ENCODE measurements at places on chromosomes 3 and 15.
A peak's percentile ranks its signal among the peaks of the same experiment; 100 is the strongest.

DNA sequence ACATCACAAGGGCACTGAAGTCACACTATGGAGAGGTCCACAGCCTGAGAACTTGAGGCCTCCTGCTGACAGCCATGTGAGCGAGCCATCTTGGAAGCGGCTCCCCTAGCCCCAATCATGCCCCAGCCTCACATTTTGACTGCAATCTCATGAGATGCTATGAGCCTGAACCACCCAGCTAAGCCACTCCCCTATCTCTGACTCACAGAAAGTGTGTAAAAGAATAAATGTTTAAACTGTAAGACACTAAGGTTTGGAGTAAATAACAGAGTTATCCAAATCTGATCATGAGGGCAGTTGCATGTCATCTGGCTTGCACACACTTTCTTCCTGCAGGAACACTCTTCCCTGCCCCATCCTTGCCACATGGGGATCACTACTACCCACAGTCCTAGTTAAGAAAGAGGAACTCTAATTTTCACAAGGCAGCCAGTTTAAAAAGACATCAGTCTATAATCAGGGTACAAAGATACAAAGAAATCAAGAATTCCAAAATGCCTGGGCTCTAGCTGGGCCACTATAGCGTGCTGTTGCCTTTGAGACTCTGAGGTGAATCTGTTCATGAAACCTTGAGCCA, 494.2 kb downstream of the FOXP1 start:
- no peak for DNase-seq

DNA sequence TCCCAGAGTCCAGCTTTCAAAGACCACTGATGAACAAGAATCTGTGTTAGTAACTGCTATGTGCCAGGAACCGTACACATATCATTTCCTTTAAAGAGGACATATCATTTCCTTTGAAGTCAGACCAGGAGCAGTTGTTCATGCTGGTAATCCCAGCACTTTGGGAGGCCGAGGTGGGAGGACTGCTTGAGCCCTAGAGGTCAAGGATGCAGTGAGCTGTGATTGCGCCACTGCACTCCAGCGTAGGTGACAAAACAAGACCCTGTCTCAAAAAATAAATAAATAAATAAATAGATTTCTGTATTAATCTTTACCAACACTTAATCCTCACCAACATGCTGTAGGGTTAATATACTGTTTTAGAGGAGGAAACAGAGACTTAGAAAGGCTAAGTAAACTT, 23.9 kb upstream of the CDV3 start:
- DNase-seq: no peak

GRCh38 chr3:64131725-64132469, 93.4 kb downstream of the PRICKLE2 start:
- DNase-seq: no peak

GRCh38 chr3:172751175-172751704, 714 bp downstream of the ECT2 start:
- no peak for DNase-seq

DNA sequence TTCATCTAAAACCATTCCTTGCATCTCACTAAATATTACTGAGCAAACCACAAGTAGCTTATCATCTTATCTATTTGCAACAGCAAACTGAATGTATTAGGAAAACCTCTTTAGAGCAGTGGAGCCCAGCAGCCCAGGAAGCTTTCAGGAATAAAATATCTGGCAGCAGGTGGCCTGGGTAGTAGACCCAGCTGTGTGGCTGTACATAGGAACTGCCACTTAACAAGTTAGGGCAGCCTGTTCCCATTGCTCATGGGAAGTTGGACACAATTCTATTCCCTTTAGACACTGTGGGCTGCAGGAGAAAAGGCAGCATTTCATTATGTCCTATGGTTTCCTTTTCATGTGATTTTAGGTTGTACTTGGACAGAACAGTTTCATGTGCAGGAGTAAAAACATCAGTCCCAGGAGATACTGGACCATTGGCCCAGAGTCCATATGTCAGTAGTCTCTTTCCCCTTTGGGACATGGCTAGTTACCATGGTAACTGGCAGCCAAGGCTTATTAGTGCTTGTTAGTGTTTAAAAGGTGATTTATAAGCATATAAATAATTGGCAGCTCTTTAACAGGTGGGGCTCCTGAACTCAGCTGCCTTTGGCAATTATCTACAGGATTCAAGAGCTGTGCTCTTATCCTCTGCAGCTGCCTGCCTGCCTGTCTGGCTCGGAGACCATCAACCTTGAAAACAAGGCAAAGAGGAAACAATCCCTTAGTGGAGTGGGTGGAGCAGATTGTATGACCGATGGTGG, 28.9 kb upstream of the LSAMP start:
- DNase-seq: peak; percentile 92

GRCh38 chr3:56725175-56725574, 42.1 kb upstream of the TASOR start:
- DNase-seq: no peak

DNA sequence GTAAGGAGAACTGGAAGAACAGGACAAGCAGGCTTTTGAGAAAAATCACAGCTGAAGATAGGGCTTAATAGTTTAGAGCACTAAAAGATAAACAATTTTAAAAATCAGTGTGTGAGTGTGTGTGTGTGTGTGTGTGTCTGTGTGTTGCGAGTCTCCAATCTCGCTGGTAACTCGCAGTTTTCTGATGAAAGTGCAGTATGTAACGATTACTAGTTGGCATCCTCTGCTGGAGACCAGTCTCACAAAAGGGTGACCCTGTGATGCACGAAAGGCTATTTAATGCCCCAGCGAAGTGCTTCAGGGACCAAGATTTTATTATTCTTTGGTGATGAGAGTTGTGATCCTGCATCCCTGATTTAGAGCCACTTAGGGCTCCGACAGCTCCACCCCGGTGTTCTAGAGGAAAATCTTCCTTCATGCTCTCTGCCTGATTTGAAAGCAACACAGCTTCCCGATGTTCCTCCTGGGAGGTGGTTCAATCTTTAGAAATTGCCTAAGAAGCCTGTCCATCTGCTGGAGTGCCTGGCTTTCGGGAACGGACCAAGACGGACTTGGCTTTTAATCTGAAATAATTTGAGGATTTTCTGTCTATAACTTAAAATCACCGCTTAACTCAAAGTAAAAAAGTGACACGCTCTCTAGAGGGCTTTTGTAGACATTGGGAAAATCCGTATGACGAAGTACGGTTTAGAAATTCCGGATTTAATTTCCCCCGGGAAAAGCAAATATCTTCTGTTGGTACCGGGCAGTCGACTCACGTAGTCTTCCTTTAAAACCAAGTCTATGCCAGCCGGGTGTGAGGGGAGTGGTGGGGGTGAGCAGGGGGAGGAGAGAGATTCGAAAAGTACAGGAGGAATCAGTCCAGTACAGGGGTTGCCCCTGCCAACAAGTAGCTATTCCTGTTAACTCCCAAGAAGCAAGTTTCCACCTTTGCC, 1.1 kb upstream of the ALCAM start:
- DNase-seq: peak; percentile 9

GRCh38 chr3:117610156-117610555, 900.6 kb downstream of the TUSC7 start:
- peak; percentile 8 for DNase-seq

- DNase-seq: no peak
Observed at GRCh38 chr3:71629711-71630110, 46.2 kb upstream of the FOXP1 start.

DNA sequence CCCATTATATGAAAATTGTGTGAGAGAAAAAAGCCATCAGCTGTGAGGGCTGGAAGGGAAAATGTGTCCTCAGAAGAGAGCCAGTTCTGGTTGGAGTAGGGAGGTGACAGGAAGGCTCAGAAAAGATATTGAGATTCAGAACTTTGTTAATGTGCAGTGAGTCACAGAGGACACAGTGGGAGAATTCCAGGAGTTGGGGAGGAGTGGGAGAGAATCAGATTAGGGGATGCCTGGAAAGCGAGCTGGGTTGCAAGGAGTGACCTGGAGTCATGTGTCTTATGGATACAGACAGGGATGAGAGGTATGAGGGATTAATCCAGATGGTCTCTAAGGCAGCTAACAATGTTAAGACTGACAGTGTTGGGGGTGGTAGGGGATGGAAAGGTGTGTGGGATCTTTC, 67.5 kb downstream of the CHST2 start:
- DNase-seq: no peak

DNA sequence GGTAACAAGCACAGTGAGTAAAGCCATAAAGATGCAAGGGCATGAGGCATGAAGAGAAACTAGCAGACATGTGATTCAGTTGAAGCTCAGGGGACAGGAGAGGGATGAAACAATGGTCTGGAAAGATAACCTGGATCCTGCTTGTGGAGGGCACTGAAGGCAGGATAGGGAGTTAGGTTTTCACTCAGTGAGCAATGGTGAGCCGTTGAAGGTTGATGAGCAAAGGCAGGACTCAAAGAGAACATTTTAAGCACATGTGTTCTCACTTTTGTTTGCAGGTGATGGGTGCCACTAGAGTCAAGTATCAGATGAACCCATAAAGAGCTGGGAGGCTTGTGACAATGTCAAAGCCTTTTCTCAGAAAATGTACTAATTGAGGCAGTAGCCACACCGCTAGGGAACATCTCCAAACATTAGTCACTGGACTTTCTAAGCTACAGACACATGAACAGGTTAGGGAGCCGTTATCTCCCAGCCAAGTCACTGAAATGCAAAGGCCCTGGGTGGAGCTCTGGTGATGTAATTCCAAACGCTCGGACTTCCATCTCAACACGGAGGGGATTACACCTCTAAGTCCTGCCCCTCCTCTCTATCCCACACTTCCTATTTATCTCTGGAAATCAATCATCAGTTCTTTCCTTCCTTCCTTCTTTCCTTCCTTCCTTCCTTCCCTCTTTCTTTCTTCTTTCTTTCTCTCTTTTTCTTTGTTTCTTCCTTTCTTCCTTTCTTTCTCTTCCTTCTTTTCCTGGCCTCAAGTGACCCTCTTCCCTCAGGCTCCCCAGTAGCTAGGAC, 22.7 kb downstream of the KLHL6 start:
- DNase-seq: no peak

- no peak for DNase-seq
Observed at GRCh38 chr15:100898152-100898490, 18.5 kb downstream of the ALDH1A3 start.

DNA sequence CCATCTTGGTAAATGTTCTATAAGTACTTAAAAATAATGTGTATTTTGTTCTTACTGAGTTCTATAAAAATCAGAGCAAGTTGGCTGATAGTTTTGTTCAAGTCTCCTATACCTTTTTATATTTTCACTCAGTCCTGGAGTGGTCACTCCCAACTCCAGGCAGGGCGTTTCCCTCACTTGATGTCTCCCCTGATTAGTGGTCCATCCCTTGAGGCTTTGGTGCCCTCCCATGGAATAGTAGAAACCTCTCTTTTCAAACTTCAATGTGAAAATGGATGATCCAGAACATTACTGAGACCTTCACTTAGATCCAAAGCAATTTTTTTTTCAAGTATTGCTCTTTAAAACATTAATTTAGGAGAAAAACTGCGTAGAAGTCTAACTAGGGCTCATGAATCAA, 25.0 kb upstream of the SCN10A start:
- DNase-seq: no peak

- DNase-seq: no peak
Observed at GRCh38 chr3:48855681-48856447, 8.2 kb upstream of the PRKAR2A start.

DNA sequence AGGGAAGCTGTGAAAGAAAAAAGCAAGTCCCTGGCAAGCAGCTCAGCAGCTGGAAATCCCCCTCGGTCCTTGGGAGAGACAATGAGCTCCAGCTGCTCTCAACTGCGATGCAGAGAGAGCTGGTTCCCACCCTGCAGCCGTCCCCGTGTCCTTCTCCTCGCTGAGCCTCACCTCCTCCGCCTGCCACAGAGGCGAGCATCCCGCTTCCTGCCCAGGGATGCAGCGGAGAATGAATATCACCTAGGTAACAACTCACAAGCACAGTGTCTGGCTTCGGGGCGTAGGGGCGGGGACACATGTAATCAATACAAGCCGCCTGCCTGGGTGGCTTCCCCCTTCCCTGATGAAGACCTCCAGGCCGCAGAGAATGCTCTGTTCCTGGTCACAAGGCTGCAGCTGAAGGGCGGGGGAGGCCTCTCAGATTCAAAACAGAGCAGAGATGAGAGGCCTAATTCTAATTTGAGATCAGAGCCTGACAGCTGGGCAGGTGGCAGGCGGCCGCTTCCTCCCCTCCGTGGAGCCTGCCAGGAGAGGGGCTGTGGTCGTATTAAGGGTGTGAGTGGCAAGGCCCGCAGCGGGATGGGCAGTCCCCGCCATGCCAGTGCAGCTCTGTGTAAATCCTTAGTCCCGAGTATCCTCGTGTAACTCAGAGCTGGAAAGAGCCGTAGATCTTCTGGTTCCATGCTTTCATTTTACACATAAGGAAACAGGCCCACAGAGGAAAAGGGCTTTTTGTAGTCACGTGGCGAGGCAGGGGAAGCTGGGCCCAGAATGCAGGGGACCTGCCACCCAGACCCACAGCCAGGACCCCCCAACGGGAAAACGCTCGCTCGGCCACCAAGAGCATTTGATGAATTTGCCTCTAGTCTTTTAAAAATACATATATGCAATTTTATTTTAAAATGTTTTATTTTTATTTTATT, 24.3 kb downstream of the ZDHHC19 start:
- peak; percentile 74 for DNase-seq

- no peak for DNase-seq
Observed at GRCh38 chr3:149114458-149114857, 15.0 kb upstream of the HPS3 start.

- DNase-seq: no peak
Observed at GRCh38 chr3:99646107-99646435, 7.7 kb downstream of the COL8A1 start.

- DNase-seq: no peak
Observed at GRCh38 chr3:72784226-72784625, 64.0 kb downstream of the SHQ1 start.

GRCh38 chr3:17640466-17640865, 102.0 kb downstream of the TBC1D5 start:
- DNase-seq: no peak

DNA sequence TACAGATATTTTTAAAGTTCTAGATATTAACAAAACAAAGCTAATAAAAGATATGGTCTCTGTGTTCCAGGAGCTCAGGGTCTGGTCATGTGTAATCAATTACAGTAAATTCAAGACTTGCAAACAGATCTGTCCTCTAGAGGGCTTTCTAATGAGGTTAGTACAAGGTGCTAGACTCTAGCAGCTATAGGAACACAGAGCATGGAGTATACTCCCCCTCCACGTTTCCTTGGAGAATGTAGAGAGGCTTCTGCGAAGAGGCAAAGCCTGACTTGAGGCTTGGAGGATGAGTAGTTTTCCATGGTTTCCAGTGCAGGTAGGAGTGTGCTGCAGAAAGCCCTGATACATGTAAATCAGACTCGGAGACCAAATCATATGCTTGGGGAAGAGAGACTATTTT, 32.7 kb upstream of the DLG1 start:
- DNase-seq: no peak

GRCh38 chr3:125010393-125010792, 45.4 kb downstream of the HEG1 start:
- DNase-seq: no peak

GRCh38 chr3:138046085-138046484, 36.1 kb downstream of the CLDN18 start:
- no peak for DNase-seq

- no peak for DNase-seq
Observed at GRCh38 chr3:147369231-147369630, 37.1 kb downstream of the ZIC4 start.

Data from NCI-H1092 (cell line).